ENCODE measurements at places on chromosomes 4 and X.

DNA sequence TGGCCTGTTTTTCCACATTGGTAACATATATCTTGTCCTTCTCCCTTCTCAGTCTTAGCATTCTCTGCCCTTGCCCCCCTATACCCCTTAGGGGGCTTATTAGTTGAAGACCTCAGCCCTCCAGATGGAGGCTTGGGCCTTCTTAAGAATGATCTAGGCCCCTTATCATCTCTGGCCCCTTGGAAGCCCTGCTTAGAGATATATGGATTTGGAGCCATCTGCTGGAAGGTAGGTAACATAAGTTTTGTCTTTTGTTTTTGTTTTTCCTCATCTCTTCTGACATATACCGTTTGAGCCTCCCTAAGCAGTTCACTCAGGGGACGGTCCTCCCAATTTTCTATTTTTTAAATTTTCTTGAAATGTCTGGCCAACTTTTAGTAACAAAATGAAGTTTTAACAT, 48.3 kb upstream of the NAP1L2 start:
- no peak for DNase-seq

DNA sequence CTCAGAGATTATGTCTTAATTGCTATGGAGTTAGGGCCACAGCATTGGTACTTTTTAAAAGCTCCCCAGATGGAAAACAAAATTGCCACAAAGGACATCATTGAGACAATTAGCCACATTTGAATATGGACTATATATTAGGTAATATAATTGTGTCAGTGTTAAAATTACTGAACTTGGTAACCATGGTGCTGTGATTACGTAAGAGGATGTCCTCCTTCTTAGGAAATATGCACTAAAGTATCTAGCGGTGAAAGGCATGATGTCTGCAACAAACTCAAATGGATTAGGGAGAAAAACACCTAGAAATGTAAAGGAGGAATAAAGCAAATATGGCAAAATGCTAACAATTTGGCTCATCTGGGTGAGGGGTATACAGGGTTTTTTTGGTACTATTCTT, 89.9 kb upstream of the PAK3 start:
- DNase-seq = no peak

- no peak for DNase-seq
Measured at GRCh38 chr4:74805601-74806000, 11.3 kb upstream of the BTC start.

DNA sequence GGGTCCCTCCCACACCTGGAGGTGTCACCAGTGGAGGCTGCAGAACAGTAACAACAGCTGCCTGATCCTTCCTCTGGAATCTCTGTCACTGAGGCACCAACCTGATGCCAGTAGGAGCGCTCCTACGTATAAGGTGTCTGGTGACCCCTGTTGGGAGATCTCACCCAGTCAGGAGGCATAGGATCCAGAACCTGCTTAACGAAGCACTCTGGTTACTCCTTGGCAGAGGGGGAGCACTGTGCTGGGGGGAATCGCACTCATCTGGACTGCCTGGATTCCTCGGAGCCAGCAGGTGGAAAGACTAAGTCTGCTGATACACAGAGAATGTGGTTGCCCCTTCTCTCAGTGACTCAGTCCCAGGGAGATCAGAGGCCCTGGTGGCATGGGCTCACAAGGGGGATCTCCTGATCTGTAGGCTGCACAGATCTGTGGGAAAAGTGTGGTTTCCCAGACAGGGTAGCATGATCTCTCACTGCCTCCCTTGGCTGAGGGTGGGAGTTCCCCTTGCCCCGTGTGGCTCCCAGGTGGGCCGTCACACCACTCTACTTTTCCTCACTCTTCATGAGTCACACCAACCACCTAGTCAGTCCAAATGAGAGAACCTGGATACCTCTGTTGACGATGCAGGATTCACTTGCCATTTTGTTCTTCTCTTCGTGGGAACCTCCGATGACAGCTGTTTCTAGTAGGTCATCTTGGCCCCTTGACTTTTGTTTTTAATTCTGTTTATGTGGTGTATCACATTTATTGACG, 305.9 kb downstream of the IDS start:
- no peak for DNase-seq

GRCh38 chr4:2650276-2650675, 105.9 kb downstream of the TNIP2 start:
- DNase-seq = no peak

GRCh38 chr4:80071604-80072227, 1.3 kb downstream of the ANTXR2 start:
- no peak for DNase-seq

- no peak for DNase-seq
Measured at GRCh38 chr4:38099908-38100407, 139.8 kb downstream of the PTTG2 start.

DNA sequence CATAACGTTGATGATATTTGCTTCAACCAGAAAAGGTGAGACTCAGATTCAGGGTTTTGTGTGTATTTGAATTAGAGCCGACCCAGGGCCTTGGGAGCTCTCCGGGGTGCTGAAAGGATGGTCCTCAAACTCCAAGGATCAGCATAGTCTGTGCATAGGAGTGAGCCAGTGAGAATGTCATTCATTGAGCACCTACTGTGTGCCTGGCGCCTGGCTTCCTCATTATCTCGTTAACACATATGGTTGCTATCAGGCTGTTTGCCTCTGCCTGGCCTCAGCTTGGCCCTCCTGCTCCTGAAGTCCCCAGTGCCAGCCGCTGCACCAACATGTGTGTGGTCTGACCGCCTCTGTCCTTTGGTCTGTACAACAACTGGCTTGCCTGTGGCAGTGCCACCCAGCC, 25.1 kb upstream of the JAKMIP1 start:
- no peak for DNase-seq

DNA sequence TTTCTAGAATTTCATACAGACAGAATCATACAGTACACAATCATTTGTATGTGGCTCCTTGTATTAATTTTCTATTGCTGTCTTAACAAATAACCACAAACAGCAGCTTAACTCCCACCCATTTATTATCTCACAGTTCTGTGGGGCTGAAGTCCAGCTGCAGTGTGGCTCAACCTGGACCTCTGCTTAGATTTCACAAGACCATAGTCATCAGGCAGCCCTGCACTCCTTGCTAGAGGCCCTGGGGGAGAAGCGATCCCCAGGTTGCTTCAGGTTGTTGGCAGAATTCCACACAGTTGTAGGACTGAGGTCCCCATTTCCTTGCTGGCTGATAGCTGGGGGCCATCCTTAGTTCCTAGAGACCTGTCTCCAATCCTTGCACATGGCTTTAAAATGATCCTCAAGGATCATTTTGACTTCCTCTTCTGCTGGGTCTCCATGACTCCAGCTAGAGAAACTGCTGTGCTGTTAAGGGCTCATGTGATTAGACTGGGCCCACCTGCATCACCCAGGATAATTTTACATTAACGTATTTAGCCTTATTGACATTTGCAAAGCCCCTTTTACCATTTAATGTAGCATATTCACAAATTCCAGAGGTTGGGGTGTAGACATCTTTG, 60.9 kb upstream of the SMAD1 start:
- DNase-seq = no peak

GRCh38 chr4:121953860-121954259, 2.0 kb upstream of the TRPC3 start:
- no peak for DNase-seq

Data from NCI-H1105 (cell line).